CD14-positive monocyte (primary cell): ENCODE measurements at places on chromosomes 2 and 18. TPM values are rescaled to one million over a fixed set of nuclear protein-coding genes. Genes with fewer than 3 reads are reported as not detected.

The SKOR2 gene
- polyA plus RNA-seq: not detected

- peak; percentile 73 for DNase-seq
- H3K4me3 ChIP-seq: no peak overlapping the region
- no peaks in the 10 kb centered on the region for H3K4me1 ChIP-seq
- H3K27ac ChIP-seq: no peak overlapping the region
- no peaks in the 10 kb centered on the region for H3K36me3 ChIP-seq
- no peaks in the 10 kb centered on the region for H3K27me3 ChIP-seq
These were observed 50.4 kb upstream of the SMIM21 start for GRCh38 chr18:75477900-75478299.

GRCh38 chr2:217947383-217948350, 55.1 kb downstream of the TNS1 start:
- no peaks in the 10 kb centered on the region for H3K27me3 ChIP-seq
- H3K4me3 ChIP-seq: no peak overlapping the region

- no peaks in the 10 kb centered on the region for H3K27me3 ChIP-seq
- no peak overlapping the region for H3K27ac ChIP-seq
- no peak overlapping the region for H3K4me3 ChIP-seq
- no peak for DNase-seq
- no peaks in the 10 kb centered on the region for H3K36me3 ChIP-seq
These were observed 209.2 kb downstream of the MYT1L start for GRCh38 chr2:2121887-2122286.

The SEMA4F gene
- 0.43 TPM for polyA plus RNA-seq

The PLEK gene
- 403 TPM for polyA plus RNA-seq
